RPMI7951 (cell line): ENCODE measurements at places on chromosomes 6 and 20. TPM values are rescaled to one million over a fixed set of nuclear protein-coding genes. Genes with fewer than 3 reads are reported as not detected.

Gene HLA-F
- total RNA-seq, result 59.1 and 69.5 TPM in 2 replicates

Gene VNN1
- 0.24 and 0.29 TPM in 2 replicates for total RNA-seq

Gene GRM1
- total RNA-seq, result 0.12 TPM in 1 of 2 replicates, not detected in the other

Gene CST1
- total RNA-seq, result 0.68 and 0.84 TPM in 2 replicates

Gene VSTM2L
- total RNA-seq, result 0.48 and 3.2 TPM in 2 replicates

Gene OR10C1
- total RNA-seq, result not detected in 2 replicates

Gene OPRM1
- total RNA-seq, result not detected in 2 replicates

Gene BTN1A1
- not detected in 2 replicates for total RNA-seq

Gene CST2
- total RNA-seq, result 0.84 TPM in 1 of 2 replicates, not detected in the other

GRCh38 chr6:91328241-91328640, 741.4 kb upstream of the MAP3K7 start:
- no peak for DNase-seq

- DNase-seq, result no peak
These were observed 22.3 kb upstream of the KCNK16 start for GRCh38 chr6:39344821-39345280.

- DNase-seq, result no peak
These were observed 34.8 kb downstream of the KCNK5 start for GRCh38 chr6:39194466-39194865.

DNA sequence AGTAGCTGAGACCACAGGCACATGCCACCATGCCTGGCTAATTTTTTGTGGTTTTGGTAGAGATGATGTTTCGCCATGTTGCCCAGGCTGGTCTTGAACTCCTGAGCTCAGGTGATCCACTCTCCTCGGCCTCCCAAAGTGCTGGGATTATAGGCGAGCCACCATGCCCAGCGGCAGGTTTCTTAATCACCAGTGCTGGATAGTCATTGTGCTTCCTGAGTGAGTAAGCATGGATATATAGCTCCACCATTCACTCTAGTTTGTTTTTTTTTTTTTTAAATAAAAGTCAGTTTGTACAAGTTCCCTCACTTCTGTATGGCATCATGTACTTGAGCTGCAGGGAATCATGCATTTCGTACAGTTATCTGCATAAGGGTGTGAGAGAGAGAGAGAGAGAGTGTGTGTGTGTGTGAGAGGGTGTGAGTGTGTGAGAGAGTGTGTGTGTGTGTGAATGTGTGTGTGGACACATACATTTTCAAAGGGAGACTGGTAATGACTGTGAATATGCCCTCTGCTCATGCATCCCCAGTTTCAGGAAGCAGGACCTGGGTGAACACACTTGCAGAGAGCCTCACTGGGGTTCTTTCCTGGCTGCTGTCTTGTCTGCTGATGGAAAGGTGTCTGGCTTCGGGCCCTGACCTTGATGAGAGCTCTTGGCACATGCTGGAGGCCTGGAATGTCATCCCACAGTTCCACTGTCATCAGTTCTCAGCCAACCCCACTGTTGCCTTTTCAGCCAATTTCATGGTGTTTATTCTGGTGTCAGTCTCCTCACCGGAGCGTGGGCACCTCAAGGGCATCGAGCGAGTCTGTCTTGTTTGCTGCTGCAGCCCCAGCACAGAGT, 65.0 kb upstream of the XRN2 start:
- peak; percentile 14 for DNase-seq

- no peak for DNase-seq
These were observed 48.9 kb upstream of the TNFRSF21 start for GRCh38 chr6:47358440-47359225.

DNA sequence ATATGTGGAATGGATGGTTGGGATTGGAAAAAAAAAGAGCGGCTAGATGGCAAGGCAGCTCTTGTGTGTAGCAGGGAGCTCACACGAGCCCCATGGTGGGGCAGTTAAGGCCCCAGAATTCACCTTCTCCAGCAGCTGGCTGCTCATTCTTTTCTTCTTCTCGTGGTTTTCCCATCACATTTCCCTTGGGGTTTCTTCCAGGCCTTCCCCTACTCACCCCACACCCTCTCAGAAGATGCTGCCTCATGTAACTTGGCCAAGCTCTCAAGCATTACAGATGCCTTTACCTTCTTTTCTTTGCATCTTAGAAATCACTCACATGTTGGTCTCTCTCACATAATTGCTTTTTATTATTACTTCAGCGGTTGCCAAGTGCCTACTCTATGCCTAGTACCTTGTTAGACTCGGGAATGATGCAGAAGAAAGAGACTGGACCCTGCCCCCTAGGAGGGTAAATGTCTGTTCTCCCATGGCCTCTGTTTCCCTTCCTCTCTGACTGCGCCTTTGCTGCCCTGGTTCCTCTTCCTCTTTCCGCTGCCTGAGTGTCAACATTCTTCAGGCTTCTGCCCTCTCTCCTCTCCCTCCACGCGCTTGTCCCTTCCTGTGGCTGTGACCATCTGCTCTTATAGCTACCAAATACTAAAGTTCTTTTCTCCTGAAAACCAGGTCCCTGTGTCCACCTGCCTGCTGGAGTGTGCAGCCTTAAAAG, 28.6 kb downstream of the PPARD start:
- DNase-seq, result no peak

- no peak for DNase-seq
These were observed 34.8 kb upstream of the RUNX2 start for GRCh38 chr6:45293306-45293705.

- DNase-seq, result no peak
These were observed 163.0 kb downstream of the HDGFL1 start for GRCh38 chr6:22732176-22732970.

GRCh38 chr6:5061152-5061551, 24.0 kb upstream of the PPP1R3G start:
- DNase-seq, result no peak

GRCh38 chr20:47428851-47429336, 72.4 kb upstream of the ZMYND8 start:
- no peak for DNase-seq

- DNase-seq, result no peak
These were observed 519 bp downstream of the CBLN4 start for GRCh38 chr20:56004611-56005388.

DNA sequence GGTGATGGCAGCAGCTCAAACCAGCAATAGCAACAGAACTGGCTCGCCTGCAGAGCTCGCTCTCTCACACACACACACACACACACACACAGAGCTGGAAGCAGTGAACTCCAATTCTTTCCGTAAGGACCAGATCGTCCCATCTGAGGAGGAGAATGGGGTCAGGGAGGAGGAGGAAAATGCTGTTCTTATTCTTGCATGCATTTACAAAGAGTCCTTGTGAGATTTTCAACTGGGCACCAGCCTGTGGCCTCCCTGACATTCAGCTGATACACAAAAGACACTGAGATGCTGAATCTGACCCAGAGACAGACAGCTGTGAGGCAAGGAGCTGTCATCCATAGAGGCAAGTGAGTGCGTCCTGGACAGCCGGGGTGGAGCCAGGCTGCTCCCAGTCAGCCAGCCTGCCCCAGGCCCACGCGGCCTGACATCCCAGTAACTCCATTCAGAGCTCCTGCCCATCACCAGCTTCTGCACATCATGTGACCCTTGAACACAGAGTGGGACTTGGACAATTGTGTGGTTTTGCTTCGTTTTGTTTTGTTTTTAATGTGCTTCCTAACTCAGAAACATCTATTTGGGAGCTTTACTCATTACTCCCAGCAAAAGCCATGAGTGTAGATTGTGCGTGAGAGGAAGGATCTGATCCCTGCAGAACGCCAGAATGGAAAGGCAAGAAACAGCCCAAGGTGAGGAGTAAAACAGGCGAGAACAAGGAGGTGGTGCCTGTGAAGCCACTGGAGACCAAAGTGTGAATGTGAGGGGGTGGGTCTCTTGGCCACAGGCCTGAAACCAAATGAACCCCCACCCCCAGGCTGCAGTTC, 2.1 kb downstream of the SERPINB9 start:
- no peak for DNase-seq

DNA sequence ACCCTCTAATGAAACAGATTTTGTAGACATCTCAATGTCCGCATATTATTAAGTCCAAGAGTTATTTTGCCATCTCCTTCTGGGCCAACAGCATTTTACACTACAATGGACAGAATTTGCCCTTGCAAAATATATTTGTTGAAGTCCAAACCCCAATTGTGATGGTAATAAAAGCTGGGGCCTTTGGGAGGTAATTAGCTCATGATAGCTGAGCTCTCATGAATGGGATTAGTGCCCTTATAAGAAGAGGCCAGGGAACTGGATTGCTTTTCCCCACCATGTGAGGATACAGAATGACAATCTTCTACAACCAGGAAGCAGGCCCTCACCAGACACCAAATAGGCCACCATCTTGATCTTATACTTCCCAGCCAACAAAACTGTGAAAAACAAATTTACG, 44.9 kb upstream of the MTRF1L start:
- no peak for DNase-seq

- DNase-seq, result no peak
These were observed 74.8 kb downstream of the PHACTR1 start for GRCh38 chr6:12791371-12791770.

- DNase-seq, result peak; percentile 22
These were observed 89.9 kb upstream of the SHLD1 start for GRCh38 chr20:5660346-5660745.

DNA sequence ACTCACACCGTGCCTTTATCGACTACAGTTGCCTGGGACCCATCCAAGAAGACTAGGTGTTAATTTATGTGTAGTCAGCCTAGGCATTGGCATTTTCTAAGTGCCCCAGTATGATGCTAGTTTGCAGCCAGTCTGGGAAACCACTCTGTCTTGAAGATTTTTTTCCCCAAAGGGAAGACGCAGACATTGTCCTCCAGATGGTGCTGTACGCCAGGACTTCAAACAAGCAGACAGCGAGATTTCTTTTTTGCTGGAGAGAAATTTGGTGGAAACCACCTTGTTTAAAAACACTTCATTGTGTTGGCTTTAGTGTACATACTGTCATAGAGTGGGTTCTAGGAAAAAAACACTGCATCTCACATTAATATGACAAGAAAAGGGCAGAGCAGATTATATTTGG, 30.0 kb downstream of the ALDH5A1 start:
- DNase-seq, result peak; percentile 47

DNA sequence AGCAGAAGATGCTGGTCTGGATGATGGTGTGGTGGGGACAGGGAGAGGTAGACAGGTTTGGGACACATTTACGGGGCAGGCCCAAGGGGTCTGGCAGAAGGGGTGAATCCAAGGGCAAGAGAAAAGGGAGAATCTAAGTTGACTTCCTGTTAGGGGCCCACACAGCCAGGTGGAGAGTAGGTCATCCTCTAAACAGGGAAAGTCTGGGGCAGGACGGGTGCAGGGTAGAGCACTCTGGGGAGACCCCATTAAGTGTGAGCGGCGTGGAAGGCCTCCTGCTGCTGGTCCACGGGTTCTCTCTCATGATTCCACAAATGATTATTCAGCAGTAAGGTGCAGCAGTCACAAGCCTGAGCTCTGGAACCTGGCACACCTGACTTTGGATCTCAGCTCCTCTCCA, 2.7 kb downstream of the SRXN1 start:
- no peak for DNase-seq

GRCh38 chr6:111250791-111251354, 163.6 kb downstream of the SLC16A10 start:
- DNase-seq, result no peak

- DNase-seq, result no peak
These were observed 6.8 kb downstream of the ADA start for GRCh38 chr20:44644667-44645131.

- no peak for DNase-seq
These were observed 821.3 kb downstream of the TFAP2A start for GRCh38 chr6:9593554-9593953.
